Renal pelvis (tissue), 12 donors: ENCODE measurements at places on chromosomes 7 and 10. TPM values are rescaled to one million over a fixed set of nuclear protein-coding genes. Genes with fewer than 3 reads are reported as not detected.

GPR26 gene
- polyA plus RNA-seq = 0.05 TPM

GRID2IP gene
- polyA plus RNA-seq = 1.3 TPM

TRIL gene
- polyA plus RNA-seq = 61.8 TPM

BNIP3 gene
- 81.7 TPM for polyA plus RNA-seq

PON3 gene
- polyA plus RNA-seq = 2.2 TPM

NKX2-3 gene
- polyA plus RNA-seq = not detected

PRTFDC1 gene
- polyA plus RNA-seq = 34.5 TPM

FFAR4 gene
- polyA plus RNA-seq = not detected

EN2 gene
- 0.17 TPM for polyA plus RNA-seq

PKD2L1 gene
- polyA plus RNA-seq = not detected

RGR gene
- not detected for polyA plus RNA-seq

ATOH7 gene
- 1.4 TPM for polyA plus RNA-seq

TBX20 gene
- polyA plus RNA-seq = not detected

ALOX5 gene
- 4.9 TPM for polyA plus RNA-seq

SKIDA1 gene
- 14.4 TPM for polyA plus RNA-seq

GALNT17 gene
- polyA plus RNA-seq = 3.5 TPM
